ENCODE measurements at places on chromosomes 5 and 9.

- DNase-seq = no peak
Observed at GRCh38 chr5:77305956-77306355, 95.5 kb downstream of the PDE8B start.

DNA sequence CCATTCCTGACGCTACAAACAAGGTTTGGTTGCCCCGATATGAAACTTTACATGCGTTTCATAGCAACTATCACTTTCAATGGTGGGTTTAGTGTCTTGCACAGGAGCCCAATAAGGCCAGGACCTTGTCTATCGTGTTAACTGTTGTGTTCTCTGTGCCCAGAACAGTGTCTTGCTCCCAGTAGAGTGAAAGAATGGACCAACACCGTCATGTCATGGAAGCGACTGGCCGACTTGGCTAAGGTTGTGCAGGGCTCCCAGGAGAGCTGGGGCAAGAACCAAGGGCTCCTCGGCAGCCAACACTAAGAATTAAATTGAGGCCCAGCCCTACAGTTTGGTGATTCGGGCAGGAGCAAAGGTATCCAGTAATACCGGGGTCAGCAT is 498 bp upstream of the ARHGEF37 start:
- DNase-seq = no peak

DNA sequence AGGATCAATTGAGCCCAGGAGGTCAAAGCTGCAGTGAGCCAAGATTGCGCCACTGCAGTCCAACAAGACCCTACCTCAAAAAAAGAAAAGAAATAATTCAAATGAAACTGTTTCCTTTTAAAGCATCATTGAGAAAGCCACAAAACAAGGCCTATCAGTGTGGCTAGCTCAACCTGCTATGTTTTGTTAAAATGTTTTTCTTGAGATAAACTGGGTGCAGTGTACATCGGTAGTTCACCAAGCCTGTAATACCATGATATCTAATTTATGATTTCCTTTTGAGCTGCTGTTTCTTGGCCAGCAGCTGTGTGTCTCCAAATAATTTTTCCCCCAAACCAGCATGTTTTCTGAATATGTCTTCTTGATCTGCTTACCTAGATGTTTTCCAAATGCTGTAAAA is 97.3 kb upstream of the GOLGA1 start:
- DNase-seq = no peak

GRCh38 chr9:111975709-111976108 is 79.1 kb downstream of the UGCG start:
- DNase-seq = no peak

- DNase-seq = no peak
Observed at GRCh38 chr5:42813533-42813932, 1.8 kb upstream of the SELENOP start.

GRCh38 chr9:123326662-123327093 is 29.3 kb upstream of the CRB2 start:
- no peak for DNase-seq

DNA sequence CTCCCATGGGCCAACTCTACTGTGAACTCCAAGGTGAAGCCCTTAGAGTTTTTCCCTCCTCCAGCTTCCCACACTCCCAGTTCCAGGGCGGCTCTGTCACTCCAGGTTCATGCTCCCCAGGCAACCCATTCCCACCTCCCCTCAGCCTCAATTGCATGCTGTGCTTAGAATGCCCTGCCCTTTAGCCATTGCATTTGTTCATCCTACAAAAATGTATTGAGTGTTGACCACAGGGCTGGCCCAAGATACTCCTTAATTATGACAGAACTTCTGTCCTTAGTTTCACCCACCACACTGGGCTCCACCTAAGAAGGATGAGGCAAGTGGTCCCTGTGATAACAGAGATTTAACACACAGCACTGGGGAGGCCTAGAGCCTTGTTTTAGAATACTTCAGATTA is 236.1 kb downstream of the ADAMTSL1 start:
- no peak for DNase-seq

GRCh38 chr9:128244837-128245231 is 31.0 kb downstream of the GOLGA2 start:
- DNase-seq = no peak
